ENCODE measurements at places on chromosomes 6 and 20.

- peaks cover 27% of the 10 kb centered on the region for H3K4me1 ChIP-seq
- H3K36me3 ChIP-seq = no peaks in the 10 kb centered on the region
- no peaks in the 10 kb centered on the region for H3K27me3 ChIP-seq
- no peak for DNase-seq
- H3K4me3 ChIP-seq = no peak overlapping the region
- no peak overlapping the region for H3K27ac ChIP-seq
These were observed 44.0 kb downstream of the B4GALT5 start for GRCh38 chr20:49669601-49670189.

DNA sequence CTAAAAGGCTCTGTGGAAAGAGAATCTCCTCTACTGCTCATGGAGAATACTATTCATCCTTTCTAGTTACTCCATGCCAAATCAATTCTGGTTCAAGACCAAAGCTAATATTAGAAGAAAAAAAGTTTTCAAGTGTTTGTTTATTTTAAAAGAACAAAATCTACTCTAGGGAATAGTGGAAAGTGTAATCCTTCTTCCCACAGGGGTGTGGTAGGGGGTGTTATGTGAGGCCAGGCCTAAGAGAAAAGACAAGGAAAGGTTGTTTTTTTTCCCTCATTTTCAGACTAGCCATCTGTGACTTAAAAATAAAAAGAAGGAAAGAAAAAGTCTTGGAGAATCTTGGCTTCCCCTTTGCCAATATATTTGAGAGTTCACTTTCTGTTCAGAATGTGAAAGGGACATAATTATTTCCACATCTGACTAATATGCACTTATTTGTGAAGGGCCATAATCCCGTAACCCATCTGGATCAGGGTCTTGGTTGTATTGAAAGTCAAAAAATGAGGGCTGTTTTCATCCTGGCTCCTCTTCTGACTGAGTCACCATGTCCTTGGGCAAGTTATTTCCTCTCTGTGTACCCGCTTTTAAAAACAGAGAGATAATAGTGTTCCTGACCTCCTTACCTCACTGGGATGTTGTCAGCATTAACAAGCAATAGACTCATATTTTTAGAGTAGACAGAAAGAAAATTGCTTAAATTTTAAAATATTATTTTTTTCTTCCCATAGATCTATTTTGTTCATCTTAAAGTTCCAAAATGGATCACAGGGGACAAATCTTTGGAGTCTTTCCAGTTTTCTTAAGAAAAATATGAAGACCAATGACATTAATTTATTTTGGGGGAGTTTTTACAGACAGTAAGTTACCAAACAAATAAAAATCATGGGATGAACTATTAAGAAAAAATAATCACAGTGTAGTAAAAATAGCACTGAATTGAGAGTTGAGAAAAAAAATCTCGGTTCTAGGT, 233.7 kb downstream of the IBTK start:
- H3K4me1 ChIP-seq = no peaks in the 10 kb centered on the region
- no peaks in the 10 kb centered on the region for H3K36me3 ChIP-seq
- no peaks in the 10 kb centered on the region for H3K27me3 ChIP-seq
- DNase-seq = no peak
- no peak overlapping the region for H3K27ac ChIP-seq

- no peak overlapping the region for H3K27ac ChIP-seq
- no peaks in the 10 kb centered on the region for H3K36me3 ChIP-seq
- H3K4me1 ChIP-seq = 0 out of 2 replicates have a peak, but pooled peaks cover 3% of the 10 kb centered on the region
These were observed 49.8 kb downstream of the FRK start for GRCh38 chr6:116010790-116011401.

GRCh38 chr6:144215402-144215931, 65.2 kb downstream of the STX11 start:
- H3K27ac ChIP-seq = peak overlapping the region; percentile 84
- no peak for DNase-seq
- H3K27me3 ChIP-seq = no peaks in the 10 kb centered on the region
- H3K36me3 ChIP-seq = no peaks in the 10 kb centered on the region
- H3K4me1 ChIP-seq = peaks cover 14% of the 10 kb centered on the region

- H3K27me3 ChIP-seq = no peaks in the 10 kb centered on the region
- H3K4me3 ChIP-seq = no peak overlapping the region
- no peaks in the 10 kb centered on the region for H3K4me1 ChIP-seq
- no peak for DNase-seq
These were observed 721.1 kb downstream of the TENT5A start for GRCh38 chr6:81031416-81031815.

GRCh38 chr20:22381812-22382416, 202.5 kb downstream of the FOXA2 start:
- peaks cover 12% of the 10 kb centered on the region for H3K4me1 ChIP-seq
- no peak overlapping the region for H3K4me3 ChIP-seq
- peak overlapping the region; percentile 3 for H3K27ac ChIP-seq
- no peak for DNase-seq

DNA sequence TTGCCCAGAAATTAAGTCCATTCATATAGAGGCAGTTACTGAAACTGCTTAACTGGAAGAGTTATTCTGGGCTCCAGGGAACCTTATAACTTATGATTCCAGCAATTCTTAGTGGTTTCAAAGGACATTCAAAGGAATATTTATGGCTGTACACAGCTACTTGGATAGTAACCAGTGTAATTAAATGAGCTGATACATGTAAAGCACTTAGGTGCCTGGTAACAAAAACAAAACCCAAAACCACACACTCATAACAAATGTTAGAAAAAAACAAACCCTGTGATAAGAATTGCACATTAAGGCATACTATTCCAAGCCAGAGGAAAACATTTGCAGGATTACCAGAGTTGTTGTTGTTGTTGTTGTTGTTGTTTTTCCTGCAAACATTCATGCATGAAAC, 51.5 kb downstream of the STK4 start:
- peaks cover 3% of the 10 kb centered on the region for H3K36me3 ChIP-seq
- 0 out of 2 replicates have a peak, but pooled peaks cover 3% of the 10 kb centered on the region for H3K4me1 ChIP-seq
- DNase-seq = no peak
- no peak overlapping the region for H3K27ac ChIP-seq
- H3K27me3 ChIP-seq = no peaks in the 10 kb centered on the region

DNA sequence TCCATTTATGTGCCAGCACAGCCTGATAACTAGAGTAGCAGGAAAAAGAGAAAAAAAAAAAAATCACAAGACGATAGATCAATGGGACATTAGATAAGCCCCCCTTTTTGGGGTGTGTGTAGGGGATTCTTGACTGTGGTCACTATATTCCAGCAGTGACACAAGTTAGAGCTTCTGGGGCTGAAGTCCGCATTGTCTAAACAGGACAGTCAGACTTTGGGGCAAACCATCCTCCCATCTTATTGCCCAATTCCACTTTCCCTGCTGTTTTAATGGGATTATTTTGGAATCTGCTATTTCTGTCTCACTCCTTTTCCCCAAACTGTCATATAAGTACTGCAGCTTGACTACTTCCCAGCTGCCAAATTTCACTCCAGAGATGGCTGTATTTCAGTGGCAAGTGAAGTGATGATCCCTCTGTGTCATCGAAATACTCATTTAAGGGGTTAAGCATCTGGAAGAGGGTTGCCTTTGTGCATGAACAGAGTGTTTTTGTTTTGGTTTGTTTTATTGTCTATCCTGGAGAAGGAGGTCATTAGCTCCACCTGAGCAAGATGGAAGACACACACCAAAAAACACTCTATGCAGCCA, 182.5 kb downstream of the ATXN1 start:
- H3K4me3 ChIP-seq = no peak overlapping the region
- H3K36me3 ChIP-seq = peaks cover 3% of the 10 kb centered on the region
- DNase-seq = no peak
- no peak overlapping the region for H3K27ac ChIP-seq
- H3K4me1 ChIP-seq = peaks cover 7% of the 10 kb centered on the region

- no peak for DNase-seq
- peaks cover 17% of the 10 kb centered on the region for H3K27me3 ChIP-seq
These were observed 593 bp downstream of the MMP24 start for GRCh38 chr20:35226884-35227681.

- no peaks in the 10 kb centered on the region for H3K36me3 ChIP-seq
- H3K27me3 ChIP-seq = no peaks in the 10 kb centered on the region
- DNase-seq = no peak
- no peak overlapping the region for H3K27ac ChIP-seq
These were observed 6.9 kb downstream of the SESN1 start for GRCh38 chr6:109087661-109088264.

DNA sequence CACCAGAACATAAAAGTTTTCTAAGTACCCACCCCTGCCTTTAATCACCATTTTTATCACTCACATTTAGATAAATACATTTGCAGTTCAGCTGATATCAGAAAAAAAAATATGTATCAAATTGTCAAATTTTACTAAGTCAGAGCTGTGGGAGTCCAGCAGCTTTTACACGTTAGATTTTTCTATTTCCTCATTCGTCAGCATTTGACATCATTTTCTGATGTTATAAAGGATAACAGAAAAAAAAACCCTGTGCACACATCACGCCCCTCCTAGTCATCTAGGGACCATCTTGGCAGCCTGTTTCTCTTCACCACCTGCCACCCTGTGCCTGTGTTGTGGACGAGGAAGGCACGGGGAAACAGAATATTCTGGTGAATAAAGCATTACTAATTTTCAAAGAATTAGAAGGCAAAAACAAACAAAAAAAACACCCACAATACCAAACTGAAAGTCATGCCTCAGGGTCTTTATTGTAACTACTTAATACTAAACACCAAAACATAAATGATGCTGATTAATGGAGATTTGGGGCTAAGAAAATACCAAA, 12.4 kb downstream of the B4GALT5 start:
- no peak for DNase-seq
- H3K27me3 ChIP-seq = no peaks in the 10 kb centered on the region
- H3K4me3 ChIP-seq = no peak overlapping the region
- H3K36me3 ChIP-seq = no peaks in the 10 kb centered on the region
- peaks cover 57% of the 10 kb centered on the region for H3K4me1 ChIP-seq

- DNase-seq = no peak
- no peak overlapping the region for H3K4me3 ChIP-seq
- H3K36me3 ChIP-seq = peaks cover 2% of the 10 kb centered on the region
These were observed 21.2 kb downstream of the ADA start for GRCh38 chr20:44630297-44630696.

- peaks cover 23% of the 10 kb centered on the region for H3K4me1 ChIP-seq
- peak; percentile 50 for DNase-seq
- H3K27me3 ChIP-seq = no peaks in the 10 kb centered on the region
- H3K4me3 ChIP-seq = no peak overlapping the region
These were observed 15.7 kb downstream of the ATG5 start for GRCh38 chr6:106309766-106310373.

- H3K36me3 ChIP-seq = no peaks in the 10 kb centered on the region
- H3K27me3 ChIP-seq = no peaks in the 10 kb centered on the region
- H3K27ac ChIP-seq = no peak overlapping the region
- H3K4me3 ChIP-seq = no peak overlapping the region
These were observed 118.9 kb downstream of the ARMC2 start for GRCh38 chr6:108966855-108967755.

DNA sequence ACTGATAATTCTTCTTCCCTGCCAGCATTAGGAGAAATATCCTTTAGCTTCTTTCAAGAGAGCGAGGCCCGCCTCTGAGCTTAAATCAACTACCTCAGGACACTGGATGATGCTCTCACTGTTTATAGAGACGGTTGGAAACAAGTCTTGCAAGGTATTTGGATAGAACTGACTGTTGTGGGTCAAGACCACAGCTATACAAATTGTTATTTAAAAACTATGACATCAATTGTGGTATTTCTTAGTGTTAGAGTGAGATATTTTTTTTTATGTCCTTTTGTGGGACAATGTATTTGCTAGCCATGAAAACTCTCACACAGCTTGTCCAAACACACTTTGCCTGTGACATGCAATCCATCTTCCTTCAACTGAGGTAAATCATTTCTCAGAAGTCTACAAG, 136.3 kb upstream of the PHACTR1 start:
- H3K27me3 ChIP-seq = no peaks in the 10 kb centered on the region
- H3K4me1 ChIP-seq = no peaks in the 10 kb centered on the region
- H3K4me3 ChIP-seq = no peak overlapping the region
- no peak for DNase-seq

DNA sequence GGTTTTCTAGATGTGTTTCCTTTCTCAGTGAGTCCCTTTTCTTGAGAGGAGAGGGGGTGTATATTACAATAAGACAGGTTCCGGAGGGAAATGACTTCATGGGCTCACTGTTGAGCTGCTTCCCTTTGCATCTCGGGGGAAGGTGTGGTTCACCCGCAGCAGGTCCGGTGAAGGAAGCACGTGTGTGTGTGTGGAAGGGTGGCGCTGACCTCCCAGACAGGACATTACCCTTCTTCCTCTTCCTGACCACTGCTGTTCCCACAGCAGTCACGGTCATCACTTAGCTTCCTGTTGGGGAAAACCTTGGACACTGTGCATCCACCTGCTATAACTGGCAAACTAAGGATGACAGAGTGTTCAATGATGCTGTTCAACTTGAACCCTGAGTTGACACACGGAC, 83.6 kb downstream of the PLEKHG1 start:
- no peak overlapping the region for H3K27ac ChIP-seq
- DNase-seq = no peak
- no peaks in the 10 kb centered on the region for H3K36me3 ChIP-seq
- H3K4me3 ChIP-seq = no peak overlapping the region
- H3K4me1 ChIP-seq = no peaks in the 10 kb centered on the region

DNA sequence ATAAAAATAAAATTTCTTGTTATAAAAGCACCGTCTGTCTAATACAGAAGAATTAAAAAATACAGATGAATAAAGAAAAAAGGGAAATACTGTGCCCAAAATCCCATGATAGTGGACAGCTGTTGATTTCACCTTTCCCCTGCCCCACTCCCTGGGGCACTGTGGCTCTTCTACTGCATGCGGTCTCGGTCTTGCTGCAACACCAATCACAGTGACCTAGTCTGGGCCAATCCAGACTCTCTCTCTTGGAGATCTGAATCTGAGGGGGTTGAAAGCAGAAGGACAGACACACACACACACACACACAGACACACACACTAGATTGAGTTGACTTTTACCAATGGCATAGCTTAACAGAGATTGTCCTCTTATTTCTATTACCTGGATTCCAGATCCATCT, 70.5 kb upstream of the FYN start:
- peaks cover 9% of the 10 kb centered on the region for H3K27me3 ChIP-seq
- H3K36me3 ChIP-seq = no peaks in the 10 kb centered on the region
- no peak overlapping the region for H3K4me3 ChIP-seq
- no peak for DNase-seq

GRCh38 chr6:154080461-154081189, 41.6 kb downstream of the OPRM1 start:
- DNase-seq = no peak
- no peak overlapping the region for H3K4me3 ChIP-seq
- no peaks in the 10 kb centered on the region for H3K36me3 ChIP-seq
- no peaks in the 10 kb centered on the region for H3K4me1 ChIP-seq
- H3K27ac ChIP-seq = no peak overlapping the region

DNA sequence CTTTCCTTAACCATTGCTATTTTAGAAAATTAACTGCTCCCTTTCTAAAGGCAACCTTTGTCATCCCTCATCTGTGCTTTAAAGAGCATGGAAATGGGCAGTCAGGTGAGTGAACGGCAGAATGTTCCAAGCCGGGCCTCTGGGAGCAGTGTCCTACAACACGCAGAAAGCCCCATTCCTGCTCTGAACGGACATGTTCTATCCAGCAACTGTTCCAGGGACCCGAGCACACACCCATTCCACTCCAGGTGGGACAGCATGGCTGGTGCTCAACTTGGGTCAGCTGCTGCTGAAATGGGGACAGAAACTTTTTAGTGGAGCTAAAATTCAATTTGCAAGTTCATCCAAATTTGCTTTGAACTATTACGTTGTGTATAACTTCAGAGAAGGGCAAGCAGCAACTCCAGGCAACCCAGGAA, 26.7 kb downstream of the DIDO1 start:
- H3K4me3 ChIP-seq = no peak overlapping the region
- no peak overlapping the region for H3K27ac ChIP-seq
- no peak for DNase-seq
- H3K27me3 ChIP-seq = no peaks in the 10 kb centered on the region
- peaks cover 25% of the 10 kb centered on the region for H3K36me3 ChIP-seq
